Breast epithelium (tissue), 4 donors: ENCODE measurements at places on chromosomes 2 and 18.

DNA sequence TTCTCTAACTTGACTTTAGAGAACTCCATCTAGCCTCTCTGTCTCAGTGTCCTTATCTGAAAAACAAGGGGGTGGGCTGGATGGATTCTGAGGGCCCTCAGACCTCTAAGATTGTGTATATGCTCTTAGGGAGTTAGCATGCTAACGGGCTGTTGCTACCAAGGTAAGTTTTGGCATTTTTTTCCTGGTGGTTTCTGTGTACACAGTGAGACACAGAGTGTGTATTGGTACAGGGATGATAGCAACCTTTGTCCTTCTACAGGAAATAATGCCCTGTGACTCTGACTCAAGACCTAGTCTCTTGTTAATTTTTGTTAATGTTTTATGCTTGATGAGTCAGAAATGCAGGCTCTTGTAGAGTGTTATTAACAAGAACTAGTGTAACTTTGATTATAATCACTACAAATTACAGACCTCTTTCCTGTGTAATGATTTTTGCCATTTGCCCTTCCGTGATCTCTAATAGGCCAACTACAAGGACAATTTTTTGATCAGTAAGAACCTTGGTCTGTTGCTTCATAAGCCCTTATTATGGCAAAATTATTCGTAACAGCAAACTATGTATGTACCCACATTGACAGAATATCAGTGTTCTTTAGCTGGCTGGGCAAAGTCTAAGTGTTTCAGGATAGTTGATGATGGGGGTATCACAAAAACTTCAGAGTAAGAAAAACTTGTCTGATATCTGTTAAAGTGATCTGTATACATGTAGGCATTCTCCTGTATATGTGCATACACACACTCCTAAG is 89.7 kb downstream of the SPTBN1 start:
- no peak for DNase-seq

- DNase-seq: peak; percentile 47
These were observed 92.6 kb upstream of the KCNE4 start for GRCh38 chr2:222959358-222959757.

- DNase-seq: peak; percentile 7
These were observed 55.2 kb downstream of the ANKMY1 start for GRCh38 chr2:240502430-240503121.

- DNase-seq: no peak
These were observed 27.6 kb downstream of the ANKAR start for GRCh38 chr2:189702071-189702470.

GRCh38 chr2:158095912-158096311 is 5.8 kb upstream of the UPP2 start:
- DNase-seq: no peak

- DNase-seq: no peak
These were observed 28.3 kb upstream of the PEX13 start for GRCh38 chr2:60989259-60989658.

DNA sequence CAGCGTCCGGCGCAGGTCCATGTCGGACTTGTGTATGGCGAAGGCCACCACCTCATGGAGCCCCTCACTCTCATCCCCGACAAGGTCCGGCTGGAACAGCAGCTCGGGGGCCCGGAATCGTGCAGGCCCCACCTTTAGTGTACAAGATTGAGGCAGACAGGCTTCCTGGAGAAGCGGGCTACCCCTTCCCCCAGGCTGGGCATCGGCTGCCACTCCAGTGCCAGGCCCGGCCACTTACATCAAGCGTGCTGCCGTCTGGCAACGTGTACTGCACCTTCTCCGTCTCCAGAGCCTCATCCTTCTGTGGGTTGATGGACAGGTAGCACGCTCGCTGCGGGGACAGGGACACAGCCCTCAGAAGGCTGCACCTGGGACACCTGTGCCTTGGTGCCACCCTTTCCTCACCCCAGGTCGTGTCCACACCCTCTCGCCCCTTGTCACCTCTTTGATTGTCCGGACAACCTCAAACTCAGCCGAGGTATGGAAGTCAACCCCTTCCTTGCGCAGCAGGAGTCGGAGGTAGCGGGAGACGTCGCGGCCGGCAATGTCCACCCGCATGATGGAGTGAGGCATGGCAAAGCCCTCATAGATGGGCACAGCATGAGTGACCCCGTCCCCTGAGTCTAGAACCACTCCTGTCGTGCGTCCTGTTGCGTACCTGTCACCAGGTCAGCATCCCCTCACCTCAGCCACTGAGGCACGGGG is 5.7 kb downstream of the ACTR1B start:
- no peak for DNase-seq
